ENCODE measurements at places on chromosomes 5 and 9.

DNA sequence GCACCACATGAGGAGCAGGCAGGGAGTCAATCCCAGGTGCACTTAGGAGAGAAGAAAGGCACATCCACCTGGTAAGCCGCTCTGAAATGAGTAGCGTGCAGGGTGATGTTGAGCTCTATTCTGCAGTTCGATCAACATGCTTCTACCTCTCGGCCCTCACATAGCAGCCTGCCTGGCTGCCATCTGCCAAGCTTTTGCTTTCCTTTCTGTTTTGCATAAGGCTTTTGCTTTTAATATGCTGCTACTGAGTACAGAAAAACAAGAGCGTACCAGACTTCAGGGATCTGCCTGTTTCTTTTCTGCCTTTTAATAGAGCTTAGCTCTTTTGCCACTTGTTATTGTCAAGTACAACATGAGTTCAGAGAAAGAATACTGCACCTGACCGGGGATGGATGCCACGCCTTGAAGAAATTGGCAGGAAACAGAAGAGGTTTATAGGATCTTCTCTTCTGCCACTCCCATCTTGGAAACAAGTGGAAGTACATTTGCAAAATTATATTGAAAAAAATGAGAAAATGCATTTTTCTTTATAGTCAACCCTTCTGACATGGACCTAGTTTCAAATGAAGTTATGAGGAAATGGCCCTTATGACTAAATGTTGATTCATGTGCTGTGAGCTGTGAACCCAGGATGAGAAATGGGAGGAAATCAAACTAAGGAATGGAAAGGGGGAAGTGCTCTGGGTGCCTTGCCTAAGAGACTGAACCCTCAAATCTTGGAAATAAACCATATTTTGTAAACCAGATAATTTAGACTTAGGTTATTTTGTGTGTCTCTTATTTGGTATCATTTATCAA, 4.0 kb upstream of the FCHO2 start:
- no peak for DNase-seq

DNA sequence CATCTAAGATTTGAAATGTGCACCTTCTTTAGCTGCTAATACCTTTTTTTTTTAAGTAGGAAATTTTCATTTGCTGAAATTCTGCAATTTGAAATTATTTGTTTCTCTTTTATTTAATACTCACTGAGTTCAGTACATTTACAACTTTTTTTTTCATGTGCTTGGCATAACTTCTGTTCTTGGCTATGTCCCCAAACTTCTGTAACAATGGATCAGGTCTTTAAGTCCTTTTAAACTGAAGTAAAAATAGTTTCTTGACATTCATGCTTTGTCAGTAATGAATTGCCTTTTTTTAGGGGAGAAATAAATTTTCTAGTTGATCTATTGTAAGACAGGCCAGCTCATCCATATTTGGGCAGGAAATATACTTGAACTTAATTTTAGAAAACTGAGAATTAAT, 41.5 kb downstream of the EDIL3 start:
- DNase-seq = no peak

- no peak for DNase-seq
Observed at GRCh38 chr5:173563246-173563645, 53.2 kb downstream of the BOD1 start.

DNA sequence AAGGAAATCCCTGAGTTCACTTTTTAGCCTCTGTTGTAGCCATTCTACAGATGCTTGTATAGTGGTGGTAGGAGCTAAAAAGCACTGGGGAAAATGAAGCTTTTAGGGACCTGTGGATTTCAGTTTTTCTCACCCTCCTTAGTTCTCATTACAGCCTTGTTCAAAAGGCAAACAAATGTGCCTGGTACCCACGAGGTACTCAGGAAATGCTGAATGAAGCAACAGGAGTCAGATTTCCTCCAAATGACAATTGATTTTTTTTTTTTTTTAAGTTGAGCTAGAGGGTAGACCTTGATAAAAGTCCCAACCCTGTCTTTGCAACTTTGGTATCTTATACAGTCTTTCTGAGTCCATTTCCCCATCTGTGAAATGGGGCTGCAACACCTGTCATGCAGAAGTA, 21.3 kb upstream of the TMOD1 start:
- no peak for DNase-seq

DNA sequence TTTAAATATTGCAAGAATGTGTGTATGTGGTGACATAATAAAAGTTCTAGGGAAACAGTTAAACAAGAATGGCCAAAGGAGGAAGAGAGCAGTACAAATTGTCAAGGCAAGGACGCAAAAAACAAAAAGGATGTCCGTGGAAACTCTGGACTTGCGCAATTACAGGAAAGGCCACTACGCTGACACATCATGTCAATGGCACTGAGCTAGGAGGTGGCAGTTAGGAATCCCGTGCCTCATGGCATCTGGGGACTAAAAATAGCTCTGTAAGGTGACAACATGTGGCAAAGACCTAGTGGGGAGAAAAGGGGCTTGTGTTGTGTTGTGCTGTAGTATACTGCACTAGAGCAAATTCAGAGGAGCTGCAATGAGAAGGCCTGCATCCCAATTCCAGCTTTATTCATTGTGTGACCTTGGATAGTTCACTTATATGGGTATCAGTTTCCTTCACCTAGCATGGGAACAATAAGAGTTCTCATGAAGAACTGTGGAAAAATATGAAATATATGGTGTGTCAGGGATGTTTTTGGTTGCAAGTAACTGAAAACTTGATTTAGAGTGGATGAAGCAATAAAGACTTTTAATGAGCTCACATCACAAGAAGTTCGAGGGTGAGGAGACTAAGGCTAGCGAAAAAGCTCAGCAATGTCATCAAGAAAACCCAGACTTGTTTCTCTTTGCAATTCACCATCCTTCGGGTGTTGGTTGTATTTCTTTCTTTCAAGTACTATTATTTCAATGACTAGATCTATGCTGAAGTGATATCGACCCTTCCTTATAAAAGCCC, 124.1 kb upstream of the STC2 start:
- no peak for DNase-seq

DNA sequence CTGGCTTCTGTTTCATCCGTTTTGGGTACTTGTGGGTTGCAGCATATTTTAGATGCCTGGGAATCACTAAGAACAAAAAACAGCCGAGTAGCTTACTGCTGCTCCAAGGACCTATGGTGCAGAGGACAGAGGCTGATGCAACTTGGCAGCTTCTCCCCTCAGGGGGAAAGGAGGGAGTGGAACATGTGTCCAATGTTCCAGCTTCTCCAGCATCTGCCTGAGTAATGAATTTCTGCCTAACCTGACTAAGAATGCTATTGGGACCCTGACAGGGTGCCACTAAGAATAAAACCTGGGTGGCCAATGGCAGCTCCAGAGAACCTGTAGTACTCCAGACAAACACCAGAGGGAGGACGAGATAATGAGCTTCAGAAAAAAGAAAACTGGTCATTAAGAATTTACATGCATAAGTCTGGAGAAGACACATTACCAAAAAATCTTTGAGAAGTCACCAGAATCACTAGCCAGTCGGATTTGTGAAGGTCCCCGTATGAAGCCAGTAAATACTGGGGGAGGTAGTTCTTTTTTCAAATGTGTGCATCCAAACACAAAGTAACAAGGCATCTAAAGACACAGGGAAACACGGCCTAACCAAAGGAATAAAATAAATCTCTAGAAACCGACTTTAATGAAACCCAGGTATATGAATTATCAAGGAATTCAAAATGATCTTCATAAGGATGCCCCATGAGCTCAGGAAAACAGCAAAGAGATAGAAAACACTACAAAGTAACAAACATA, 293.5 kb downstream of the HINT1 start:
- DNase-seq = peak; percentile 9

DNA sequence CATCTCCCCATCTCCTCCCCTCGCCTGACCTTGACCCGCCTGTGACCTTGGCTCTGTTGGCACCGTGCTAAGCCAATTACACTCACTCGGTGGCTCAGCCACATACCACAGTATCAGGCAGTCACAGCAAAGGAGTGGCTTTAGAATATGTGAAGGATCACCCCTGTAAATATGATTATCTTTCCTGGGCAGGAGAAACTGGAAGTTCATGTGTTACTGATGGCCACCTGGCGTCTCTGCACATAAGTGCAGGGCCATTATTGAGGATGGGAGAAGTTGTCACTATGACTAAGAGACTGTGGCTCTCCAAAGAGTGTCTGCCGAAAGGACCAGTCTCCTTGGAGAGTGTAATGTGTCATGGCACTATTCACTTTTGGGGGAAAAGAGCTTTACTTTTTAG, 116.9 kb upstream of the S1PR3 start:
- DNase-seq = no peak

DNA sequence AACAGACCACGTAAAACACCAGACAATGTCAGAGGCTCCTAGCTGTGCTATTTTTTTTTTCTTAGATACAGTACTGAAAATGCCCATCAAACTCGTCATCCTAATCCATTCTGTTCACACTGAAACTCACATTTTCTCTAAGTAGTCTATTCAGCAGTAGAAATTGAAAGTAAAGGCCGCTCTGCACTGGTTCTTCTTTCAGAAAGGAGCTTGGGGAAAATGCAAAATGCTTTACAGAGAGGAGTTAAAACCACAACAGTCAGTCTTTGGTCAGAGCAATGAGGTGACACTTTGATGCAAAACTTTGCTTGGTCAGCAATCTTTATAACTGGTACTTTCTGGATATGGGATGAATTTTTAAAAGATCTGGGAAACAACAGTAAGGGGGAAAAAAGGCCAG, 43.8 kb upstream of the SUSD1 start:
- DNase-seq = no peak

- DNase-seq = no peak
Observed at GRCh38 chr5:157745041-157745456, 1.5 kb downstream of the LSM11 start.

GRCh38 chr9:110160685-110161084, 47.3 kb downstream of the C9orf152 start:
- DNase-seq = no peak

DNA sequence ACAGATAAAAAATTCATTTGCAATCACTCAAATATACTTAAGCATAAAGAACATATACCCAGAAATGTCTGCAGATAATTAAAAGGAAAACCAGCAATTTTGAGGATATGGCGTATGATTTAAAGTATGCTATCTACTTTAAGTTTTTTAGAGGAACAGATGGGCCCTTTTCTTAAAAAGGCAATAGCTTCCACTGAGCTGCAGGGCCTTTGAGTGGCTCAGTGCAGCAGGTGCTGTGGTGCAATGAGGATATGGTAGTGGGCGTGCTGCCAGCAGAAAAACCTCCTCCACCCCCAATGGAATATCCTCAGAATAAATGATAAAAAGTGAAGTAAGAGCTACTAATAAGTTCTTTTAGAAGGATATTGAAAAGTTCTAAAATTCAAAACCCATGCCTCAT, 814.5 kb downstream of the MTRR start:
- no peak for DNase-seq

- DNase-seq = no peak
Observed at GRCh38 chr9:124814164-124814535, 37.2 kb downstream of the OLFML2A start.

GRCh38 chr9:131043087-131043486, 34.1 kb downstream of the LAMC3 start:
- DNase-seq = no peak

GRCh38 chr9:115653171-115653606, 500.4 kb upstream of the PAPPA start:
- no peak for DNase-seq

All from stimulated activated CD4-positive, alpha-beta T cell treated with anti-CD3 and anti-CD28 coated beads, Interleukin-12 subunit alpha, Interleukin-12 subunit beta, amount 100 ng/mL, for 24 hours (primary cell).